ENCODE measurements at places on chromosomes 3 and 15. TPM values are rescaled to one million over a fixed set of nuclear protein-coding genes. Genes with fewer than 3 reads are reported as not detected.

KLHL40 gene
- total RNA-seq, result not detected

DNA sequence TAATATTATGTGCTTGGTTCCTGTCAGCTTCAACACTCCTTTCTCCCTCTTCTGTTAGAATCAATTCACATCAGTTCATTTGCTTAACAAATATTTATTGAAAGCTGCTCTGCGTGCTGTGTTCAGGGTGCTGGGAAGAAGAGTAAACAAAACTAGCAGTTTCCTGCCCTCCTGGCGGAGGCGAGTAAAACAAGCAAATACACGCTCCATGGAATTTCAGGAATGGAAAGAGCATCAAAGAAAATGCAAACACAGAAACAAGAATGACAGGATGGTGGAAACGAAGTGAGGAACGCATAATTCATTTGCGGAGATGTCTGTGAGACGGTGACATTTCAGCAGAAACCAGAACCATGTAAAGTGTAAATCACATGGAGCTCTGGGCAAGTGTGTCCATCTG is 49.4 kb upstream of the SPTSSB start:
- H3K27ac ChIP-seq, result no peak overlapping the region
- H3K36me3 ChIP-seq, result no peaks in the 10 kb centered on the region
- H3K4me1 ChIP-seq, result no peaks in the 10 kb centered on the region
- peaks cover 5% of the 10 kb centered on the region for H3K27me3 ChIP-seq

BFSP2 gene
- not detected for total RNA-seq

BNC1 gene
- total RNA-seq, result not detected

- no peaks in the 10 kb centered on the region for H3K36me3 ChIP-seq
- no peak overlapping the region for H3K27ac ChIP-seq
- H3K4me1 ChIP-seq, result peaks cover 21% of the 10 kb centered on the region
- DNase-seq, result no peak
- H3K4me3 ChIP-seq, result no peak overlapping the region
Observed at GRCh38 chr3:41417574-41417973, 218.3 kb downstream of the CTNNB1 start.

- no peak overlapping the region for H3K27ac ChIP-seq
- no peak overlapping the region for H3K4me3 ChIP-seq
- no peak for DNase-seq
- no peaks in the 10 kb centered on the region for H3K36me3 ChIP-seq
- H3K27me3 ChIP-seq, result no peaks in the 10 kb centered on the region
- peaks cover 9% of the 10 kb centered on the region for H3K4me1 ChIP-seq
Observed at GRCh38 chr15:80940331-80940730, 49.3 kb downstream of the MESD start.

DNA sequence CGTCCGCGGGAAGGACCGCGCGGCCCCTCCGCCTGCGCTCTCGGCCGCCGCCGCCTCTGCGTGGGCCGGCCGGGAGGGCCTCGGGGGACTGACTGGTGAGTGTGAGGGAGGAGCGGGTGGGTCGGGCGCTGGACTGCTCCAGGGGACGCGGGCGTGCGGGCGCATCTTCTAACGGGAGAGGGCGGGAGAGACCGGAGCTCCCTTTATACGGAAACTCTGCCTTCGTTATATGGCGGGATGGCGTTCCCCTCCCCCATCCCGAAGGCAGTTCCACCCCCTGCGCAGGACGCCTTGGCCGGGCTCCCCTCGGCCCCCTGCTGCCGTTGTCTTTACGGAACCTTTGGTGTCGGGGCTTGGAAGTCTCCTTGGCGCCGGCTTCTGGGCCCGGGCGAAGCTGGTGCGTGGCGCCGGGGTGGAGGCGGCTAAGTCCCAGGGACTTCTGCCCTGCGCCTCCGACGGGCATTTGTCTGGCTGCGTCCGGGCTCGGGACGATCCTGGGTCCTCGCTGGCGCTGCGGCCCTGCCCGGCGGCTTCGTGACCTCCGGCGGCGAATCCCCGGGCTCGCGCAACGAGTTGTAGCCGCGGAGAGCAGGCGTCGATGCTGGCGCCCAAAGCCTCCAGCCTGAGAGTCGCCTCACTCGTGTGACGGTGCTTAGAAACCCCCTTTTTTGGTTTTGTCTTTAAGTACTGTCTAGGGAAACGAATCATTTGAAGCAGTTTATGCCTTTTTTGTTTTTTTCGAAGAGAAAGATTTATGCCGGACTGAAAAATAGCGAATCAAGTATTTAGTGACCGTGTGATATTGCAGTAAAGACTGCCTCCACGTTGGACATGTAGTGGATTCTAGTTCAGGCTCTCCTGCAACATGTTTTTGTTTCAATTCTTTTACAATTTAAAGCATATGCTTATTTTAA is 623 bp downstream of the ZNF639 start:
- H3K27ac ChIP-seq, result peak overlapping the region; percentile 86
- H3K4me3 ChIP-seq, result peak overlapping the region; percentile 85
- peaks cover 26% of the 10 kb centered on the region for H3K4me1 ChIP-seq
- no peaks in the 10 kb centered on the region for H3K36me3 ChIP-seq
- no peaks in the 10 kb centered on the region for H3K27me3 ChIP-seq

- H3K4me1 ChIP-seq, result no peaks in the 10 kb centered on the region
- H3K27ac ChIP-seq, result no peak overlapping the region
- no peaks in the 10 kb centered on the region for H3K36me3 ChIP-seq
Observed at GRCh38 chr15:69146724-69147435, 13.6 kb upstream of the GLCE start.

C3orf85 gene
- total RNA-seq, result not detected

DNA sequence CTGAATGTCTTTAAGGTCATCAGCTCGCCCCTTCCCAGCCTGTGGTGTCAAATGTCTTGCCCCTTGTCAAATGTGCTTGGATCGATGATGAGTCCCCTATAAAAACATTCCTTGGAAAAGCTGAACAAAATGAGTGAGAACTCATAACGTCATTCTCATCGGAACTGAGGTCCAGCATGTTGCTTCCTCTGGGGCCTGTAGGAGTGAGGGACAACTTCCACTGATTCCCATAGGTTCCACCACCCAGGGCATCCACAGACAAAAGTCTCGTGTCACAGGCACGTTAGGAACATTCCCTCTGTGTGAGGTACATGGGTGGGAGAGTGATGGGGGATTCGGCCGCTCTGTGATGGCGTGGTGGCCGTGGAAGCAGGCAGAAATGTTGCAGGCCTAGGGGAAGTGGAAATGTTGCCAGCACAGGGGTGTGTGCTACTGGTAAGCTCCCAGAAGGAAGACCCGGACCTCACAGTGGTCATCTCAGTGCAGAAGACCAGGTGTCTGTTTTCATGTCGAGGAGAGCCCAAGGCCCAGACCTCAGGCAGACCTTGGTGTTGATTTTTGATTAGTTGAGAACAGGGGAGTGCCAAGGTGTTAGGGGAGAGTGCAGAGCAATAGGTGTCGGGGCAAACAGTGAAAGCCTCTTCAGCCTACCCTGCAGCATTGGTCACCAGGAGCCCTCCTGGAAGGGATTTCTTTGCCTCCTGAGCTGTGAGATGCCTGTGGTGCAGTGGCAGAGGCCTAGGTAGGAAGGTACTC is 96.8 kb downstream of the SNRPN start:
- no peaks in the 10 kb centered on the region for H3K4me1 ChIP-seq
- H3K4me3 ChIP-seq, result no peak overlapping the region
- no peaks in the 10 kb centered on the region for H3K27me3 ChIP-seq
- H3K36me3 ChIP-seq, result peaks cover 73% of the 10 kb centered on the region

EXOSC7 gene
- total RNA-seq, result 75.7 TPM

- peaks cover 4% of the 10 kb centered on the region for H3K4me1 ChIP-seq
- H3K36me3 ChIP-seq, result peaks cover 5% of the 10 kb centered on the region
- H3K4me3 ChIP-seq, result peak overlapping the region; percentile 94
- peak overlapping the region; percentile 57 for H3K27ac ChIP-seq
- peak; percentile 60 for DNase-seq
- H3K27me3 ChIP-seq, result peaks cover 5% of the 10 kb centered on the region
Observed at GRCh38 chr3:32780735-32781210, 37.0 kb upstream of the TRIM71 start.

GRCh38 chr15:85584872-85585271 is 204.5 kb downstream of the AKAP13 start:
- H3K4me1 ChIP-seq, result peaks cover 80% of the 10 kb centered on the region
- DNase-seq, result no peak
- H3K27ac ChIP-seq, result peak overlapping the region; percentile 95

DNA sequence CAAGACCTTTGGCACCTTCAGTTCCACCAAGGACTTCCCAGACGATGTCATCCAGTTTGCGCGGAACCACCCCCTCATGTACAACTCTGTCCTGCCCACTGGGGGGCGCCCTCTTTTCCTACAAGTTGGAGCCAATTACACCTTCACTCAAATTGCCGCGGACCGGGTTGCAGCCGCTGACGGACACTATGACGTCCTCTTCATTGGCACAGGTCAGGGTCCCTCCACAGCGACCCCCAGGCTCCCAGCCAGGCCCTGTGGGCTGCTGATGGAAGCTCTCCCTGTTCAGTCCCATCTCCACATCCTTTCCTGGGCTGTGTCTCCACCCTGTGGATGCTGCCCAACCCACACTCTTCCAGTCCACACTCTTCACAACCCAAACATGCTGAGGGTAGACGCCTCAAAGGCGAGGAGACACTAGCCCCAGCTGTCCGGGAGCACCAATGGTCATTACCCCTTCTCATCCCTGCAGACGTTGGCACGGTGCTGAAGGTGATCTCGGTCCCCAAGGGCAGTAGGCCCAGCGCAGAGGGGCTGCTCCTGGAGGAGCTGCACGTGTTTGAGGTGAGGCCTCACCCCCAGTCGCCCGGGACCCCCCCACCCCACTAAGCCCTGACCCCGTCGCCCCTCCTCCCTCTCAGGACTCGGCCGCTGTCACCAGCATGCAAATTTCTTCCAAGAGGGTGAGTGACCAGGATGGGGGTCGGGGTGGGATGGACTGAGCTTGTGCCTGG is 4.3 kb upstream of the LSMEM2 start:
- peaks cover 22% of the 10 kb centered on the region for H3K4me1 ChIP-seq
- H3K27ac ChIP-seq, result peak overlapping the region; percentile 14
- peak; percentile 79 for DNase-seq

RPL39L gene
- 9.2 TPM for total RNA-seq

DNA sequence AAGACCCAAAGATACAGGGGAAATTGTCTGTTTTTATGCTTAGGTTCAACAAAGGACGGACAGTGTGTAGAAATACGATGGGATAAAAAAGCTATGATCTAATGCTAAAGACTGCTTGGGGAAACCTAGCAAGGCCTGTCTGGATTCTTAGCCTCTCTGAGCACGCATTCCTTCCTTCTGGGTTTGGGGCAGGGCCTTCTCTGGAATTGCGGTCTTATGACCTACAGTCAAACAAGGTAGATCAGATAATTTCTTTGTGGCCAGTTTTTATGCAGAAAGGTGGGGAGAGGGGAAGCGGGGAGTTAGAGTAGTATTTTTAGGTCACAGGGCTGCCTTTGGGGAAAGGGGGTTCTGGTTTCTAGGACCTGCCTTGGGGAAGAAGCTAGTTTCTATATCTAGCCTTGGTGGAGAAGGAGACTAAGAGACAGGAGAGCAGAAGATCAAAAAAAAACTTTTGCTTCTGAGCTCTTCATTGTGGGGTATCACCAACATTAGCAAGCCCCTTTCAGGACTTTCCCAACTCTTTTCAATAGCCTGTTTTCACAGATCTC is 39.1 kb upstream of the LIPC start:
- DNase-seq, result no peak
- H3K36me3 ChIP-seq, result no peaks in the 10 kb centered on the region
- H3K4me3 ChIP-seq, result no peak overlapping the region
- peaks cover 3% of the 10 kb centered on the region for H3K4me1 ChIP-seq
- H3K27ac ChIP-seq, result no peak overlapping the region

GRCh38 chr15:58386081-58386480 is 45.7 kb upstream of the LIPC start:
- H3K27me3 ChIP-seq, result no peaks in the 10 kb centered on the region
- DNase-seq, result no peak
- no peaks in the 10 kb centered on the region for H3K36me3 ChIP-seq

DNA sequence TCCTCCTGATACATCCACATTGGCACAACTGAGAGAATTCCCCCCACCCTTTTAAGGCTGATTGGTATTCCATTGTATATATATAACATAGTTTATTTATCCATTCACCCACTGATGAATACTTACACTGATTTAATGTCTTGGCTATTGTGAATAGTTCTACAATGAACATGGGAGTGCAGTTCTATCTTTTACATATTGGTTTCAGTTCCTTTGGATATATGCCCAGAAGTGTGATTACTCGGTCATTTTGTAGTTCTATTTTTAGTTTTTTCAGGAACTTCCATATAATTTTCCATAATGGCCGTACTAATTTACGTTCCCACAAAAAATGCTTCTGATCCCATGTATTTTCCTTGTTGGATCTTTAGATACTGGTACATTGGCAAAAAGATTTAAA is 135.3 kb downstream of the FMN1 start:
- no peaks in the 10 kb centered on the region for H3K4me1 ChIP-seq
- H3K4me3 ChIP-seq, result no peak overlapping the region
- H3K36me3 ChIP-seq, result no peaks in the 10 kb centered on the region

PLA2G4E gene
- not detected for total RNA-seq

TUSC7 gene
- total RNA-seq, result not detected

Data from natural killer cell treated with Interleukin-12 subunit alpha and Interleukin-12 subunit beta and Interleukin-15 and Interleukin-18, amount 100 ng/mL, for 72 hours (primary cell).